Right lung (tissue), 10 donors: ENCODE measurements at places on chromosomes 7 and 10. TPM values are rescaled to one million over a fixed set of nuclear protein-coding genes. Genes with fewer than 3 reads are reported as not detected.

GRCh38 chr7:51700593-51701215 is 384.1 kb upstream of the COBL start:
- DNase-seq, result no peak

DNA sequence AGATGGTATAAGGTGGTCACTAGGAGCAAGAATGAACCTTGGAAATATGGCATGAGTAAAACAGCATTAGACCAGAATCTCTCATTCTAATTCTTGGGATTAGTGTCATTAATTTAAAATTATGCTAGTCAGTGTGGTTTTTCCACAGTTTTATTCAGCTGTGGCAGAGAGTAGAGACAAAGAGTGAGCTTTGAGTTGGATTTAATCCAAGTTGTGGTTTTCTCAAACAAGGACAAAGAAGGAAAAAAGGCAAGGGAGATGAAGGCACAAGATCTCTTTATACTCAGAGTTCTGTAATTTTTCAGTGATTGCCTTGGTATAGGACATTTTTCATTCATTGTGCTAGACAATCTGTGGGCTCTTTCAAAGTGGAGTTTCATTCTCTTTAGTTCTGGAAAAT is 28.2 kb upstream of the AKAP9 start:
- DNase-seq, result no peak

SPDYE2 gene
- 14.3 TPM for polyA plus RNA-seq

- no peak for DNase-seq
Measured at GRCh38 chr7:144786522-144786921, 49.3 kb downstream of the TPK1 start.

DNA sequence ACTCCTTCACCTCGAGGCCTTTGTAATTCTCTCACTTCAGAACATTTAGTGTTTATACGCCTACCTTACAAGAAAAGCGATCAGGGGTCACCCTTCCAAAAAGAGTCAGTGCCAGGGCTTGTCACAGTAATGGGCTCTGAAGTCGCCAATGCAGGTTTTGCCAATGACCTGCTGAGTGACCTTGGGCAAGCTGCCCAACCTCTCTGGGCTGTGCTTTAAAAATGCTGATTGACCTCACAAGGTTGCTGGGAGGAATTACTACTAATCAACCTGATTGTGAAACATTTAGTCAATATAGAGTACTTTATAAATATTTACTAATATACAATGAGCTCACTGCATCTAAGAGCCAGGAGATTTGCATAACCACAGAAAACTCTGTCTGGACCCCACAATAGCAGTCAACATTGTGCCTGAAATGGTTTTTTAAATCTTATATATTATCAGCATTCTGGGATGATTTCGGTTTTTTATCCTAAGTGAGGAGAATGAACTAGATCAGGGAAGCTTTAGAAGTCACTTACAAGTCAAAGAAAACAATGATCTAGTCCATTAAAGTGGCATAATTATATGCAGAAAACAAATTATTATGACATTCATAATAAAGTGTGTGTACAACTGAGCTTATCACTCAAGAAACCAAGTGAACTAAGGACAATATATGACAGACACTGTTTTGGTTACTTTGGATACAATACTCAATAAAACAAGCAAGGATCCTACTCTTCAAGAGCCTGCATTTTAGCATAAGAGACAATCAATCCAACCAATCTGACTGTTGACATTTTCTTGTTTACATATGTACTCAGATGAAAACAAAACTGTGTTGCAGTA is 290.5 kb downstream of the SORCS1 start:
- DNase-seq, result no peak

DNA sequence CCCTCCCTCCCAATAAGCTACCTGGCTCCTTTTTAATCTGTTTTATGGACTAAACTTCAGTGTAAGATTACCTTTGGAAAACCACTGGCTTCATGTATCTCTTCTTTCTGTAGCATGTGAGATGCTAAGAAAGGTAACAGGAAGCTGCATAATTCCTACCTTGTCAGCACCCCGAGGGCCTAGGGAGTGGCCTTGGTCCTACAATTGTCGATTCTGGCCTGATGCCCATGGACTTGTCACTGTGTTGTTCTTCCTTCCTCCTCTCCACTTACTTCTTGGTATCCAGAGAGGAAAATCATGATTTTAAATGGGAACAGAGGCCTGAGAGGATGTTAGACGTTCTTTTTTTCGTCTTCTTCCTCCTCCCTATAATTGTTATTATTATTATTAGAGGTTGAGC is 42.9 kb upstream of the PDZD8 start:
- no peak for DNase-seq

DNA sequence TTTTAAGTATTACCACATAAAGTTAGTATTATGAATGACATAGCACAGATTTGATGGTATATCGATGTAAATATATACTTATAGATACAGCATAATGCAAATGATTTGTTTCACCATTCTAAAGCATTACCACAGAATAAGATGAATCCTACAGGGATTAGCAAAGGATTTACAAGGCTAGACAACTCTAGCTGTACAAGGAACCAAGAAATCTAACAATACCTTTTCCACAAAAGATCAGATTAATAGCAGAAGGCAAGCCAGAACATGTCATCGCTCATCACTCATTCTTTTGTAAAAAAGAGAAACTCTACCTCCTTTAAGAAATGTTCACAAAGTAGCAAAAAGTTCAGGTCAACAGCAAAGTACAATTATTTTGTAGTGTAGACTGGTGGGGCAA is 105.1 kb upstream of the ANK3 start:
- no peak for DNase-seq

- no peak for DNase-seq
Measured at GRCh38 chr10:88062385-88062784, 199.0 kb downstream of the PTEN start.

DNA sequence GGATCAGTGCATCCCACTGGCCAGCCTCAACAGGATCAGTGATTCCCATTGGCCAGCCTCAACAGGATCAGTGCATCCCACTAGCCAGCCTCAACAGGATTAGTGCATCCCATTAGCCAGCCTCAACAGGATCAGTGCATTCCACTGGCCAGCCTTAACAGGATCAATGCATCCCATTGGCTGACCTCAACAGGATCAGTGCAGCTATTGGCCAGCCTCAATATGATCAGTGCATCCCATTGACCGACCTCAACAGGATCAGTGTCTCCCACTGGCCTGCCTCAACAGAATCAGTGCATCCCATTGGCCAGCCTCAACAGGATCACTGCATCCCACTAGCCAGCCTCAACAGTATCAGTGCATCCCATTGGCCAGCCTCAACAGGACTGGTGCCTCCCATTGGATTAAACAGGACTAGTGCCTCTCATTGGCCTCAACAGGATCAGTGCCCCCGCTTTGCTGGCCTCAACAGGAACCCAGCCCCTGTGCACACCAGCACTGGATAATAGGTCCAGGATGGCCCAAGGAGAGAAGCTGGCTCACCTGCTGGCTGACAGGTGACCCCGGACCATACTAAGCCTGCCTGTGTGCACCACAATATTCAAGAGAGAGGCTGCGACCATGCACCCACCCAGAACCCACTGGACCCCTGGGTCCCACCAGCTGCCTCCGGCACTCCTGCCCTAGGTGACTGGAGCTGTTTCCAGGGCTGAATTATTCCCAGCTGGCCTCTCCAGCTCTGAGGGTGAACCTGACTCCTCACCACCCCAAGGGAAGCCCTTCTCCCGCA is 59.9 kb downstream of the PDGFA start:
- no peak for DNase-seq

DNA sequence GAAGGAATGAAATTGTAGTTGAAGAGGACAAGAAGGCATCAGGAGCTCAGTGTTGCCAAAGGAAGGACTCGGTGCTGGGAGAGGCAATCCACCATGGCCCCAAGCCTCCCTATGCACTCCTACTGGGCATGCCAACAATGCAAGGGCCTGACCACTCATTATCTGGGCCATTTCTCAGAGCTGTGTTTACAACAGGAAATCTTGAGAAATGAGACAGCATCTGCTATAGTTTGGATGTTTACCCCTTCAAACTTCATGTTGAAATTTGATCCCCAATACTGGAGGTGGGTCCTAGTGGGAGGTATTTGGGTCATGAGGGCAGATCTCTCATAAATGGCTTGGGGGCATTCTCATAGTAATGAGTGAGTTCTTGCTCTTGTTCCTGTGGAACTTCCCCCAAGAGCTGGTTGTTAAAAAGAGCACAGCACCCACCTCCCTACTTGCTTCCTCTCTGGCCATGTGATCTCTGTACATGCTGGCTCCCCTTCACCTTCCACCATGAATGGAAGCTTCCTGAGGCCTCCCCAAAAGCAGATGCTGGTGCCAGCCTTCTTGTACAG is 50.8 kb upstream of the AOAH start:
- no peak for DNase-seq

TMEM196 gene
- polyA plus RNA-seq, result not detected

SLC26A3 gene
- 0.27 TPM for polyA plus RNA-seq

- no peak for DNase-seq
Measured at GRCh38 chr7:8362723-8363369, 70.6 kb upstream of the NXPH1 start.

GRCh38 chr10:3500408-3500856 is 284.6 kb downstream of the KLF6 start:
- DNase-seq, result peak; percentile 76
